ENCODE measurements at places on chromosomes 7 and 10.

- no peak for DNase-seq
Observed at GRCh38 chr10:30058570-30059132, 735 bp downstream of the JCAD start.

- no peak for DNase-seq
Observed at GRCh38 chr7:149493366-149493765, 4.2 kb downstream of the ZNF746 start.

GRCh38 chr10:79353726-79354125 lies 6.5 kb downstream of the PPIF start:
- DNase-seq: no peak

DNA sequence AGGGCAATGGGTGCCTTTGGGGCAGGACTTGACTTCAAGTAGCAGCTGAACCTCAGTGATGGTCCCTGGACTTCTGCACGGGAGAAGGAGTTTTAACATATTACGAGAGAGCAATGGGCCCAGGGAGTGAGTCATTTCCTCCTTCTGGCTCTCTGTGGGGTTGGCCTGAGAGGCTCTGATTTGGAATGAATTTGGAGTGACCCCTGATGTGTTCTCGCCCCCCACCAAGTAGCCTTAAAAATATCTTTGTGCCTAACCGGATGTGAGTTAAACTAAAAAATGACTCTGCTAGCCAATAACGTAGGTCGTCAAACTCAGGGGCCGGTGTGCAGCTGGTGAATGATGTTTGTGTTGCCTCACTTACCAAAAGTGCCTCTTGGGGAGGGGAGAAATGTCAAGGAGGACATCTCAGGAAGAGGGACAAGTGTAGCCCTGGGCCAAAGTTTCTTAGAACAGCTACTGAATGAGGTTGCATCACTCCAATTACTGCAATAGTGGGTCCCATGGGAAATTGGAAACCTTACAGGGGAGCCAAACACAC lies 656.6 kb downstream of the INHBA start:
- DNase-seq: no peak

DNA sequence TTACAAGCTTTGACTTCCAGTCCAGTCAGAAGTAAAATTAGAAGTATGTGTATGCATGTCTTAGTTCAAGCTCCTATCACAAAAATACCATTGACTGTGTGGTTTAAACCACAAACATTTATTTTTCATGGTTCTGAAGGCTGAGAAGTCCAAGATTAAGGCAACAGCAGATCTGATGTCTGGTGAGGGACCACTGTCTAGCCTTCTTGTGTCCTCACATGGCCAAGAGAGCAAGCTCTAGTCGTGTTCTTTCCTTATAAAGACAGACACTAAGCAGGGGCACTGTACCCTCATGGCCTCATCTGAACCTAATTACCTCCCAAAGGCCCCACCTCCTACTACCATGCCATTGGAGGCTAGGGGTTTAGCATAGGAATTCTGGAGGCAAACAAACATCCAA lies 41.3 kb upstream of the ARL4A start:
- no peak for DNase-seq

DNA sequence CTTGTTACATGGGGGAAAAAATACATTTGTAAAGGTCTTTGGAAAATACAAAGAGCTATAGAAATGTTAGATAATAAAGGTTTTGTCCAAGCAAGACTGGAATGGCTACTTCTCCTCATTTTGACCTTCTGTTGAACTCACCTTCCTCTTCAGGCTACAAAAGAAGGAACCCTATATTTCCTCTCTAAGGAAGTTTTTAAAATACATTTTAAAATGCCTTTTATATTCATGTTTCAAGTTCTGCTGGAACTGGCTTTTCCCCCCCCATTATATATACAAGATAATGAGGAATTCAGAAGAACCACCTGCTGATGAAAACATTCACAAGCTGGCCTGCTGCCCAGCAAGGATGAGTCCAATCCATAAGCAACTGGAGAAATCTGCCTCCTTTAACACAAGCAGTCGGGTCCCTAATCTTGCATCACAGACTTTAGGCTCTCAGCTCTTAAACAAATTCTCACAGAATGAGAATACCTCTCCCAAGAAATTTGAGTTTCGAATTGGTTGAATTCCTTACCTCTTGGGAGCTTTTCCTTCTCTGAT lies 44.6 kb downstream of the MTERF1 start:
- no peak for DNase-seq

DNA sequence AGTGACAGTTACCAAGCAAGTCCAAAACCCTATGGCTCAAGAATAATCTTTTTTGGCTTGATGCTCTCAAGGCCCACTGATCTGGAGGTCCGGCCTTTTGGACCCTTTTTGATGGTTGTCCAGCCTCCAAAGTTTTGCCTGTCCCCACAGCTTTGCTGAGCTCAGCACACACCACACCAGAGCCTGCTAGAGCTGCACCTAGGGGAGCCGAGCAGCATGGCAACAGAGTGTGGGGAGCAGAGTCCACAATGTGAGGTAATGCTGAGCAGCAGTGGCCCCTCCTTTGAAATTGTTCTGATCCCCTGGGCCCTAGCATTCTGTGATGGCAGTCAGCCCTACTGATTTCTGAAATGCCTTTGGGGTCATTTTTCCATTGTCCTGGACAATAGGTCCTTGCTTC lies 9.3 kb downstream of the GIMAP7 start:
- no peak for DNase-seq

DNA sequence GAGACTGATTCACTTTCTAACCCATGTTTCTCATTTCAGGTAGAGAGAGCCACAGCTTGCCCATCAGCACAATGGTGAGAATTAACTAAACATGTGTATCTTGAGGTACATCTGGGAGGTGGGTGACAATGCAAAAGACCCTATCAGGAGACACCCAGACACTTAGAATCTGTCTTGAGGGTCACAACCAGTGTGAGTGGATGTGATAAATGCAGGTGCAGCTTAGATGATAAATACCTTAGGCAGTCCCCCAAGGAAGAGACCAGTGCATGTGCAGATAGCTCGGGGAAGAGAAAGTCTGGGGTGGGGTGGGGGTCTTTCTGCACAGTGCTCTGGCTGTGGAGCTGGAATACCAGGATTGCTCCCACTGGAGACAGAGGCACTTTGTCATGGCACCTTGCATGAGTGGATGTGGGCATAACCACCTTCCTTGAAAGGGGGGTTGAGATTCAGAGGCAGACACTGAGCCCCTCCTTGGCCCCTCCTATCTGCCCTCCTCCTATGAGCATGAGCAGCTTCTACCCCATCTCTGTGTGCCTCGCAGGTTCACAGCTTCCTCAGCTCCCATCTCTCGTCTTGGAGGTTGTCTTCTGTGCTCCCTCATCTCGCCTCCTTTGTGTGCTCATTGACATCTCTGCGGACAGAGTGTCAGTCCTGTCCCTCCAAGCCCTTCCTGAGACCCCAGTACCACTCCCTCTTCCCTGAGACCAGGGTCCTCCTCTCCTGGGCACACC lies 349.8 kb downstream of the TCERG1L start:
- DNase-seq: no peak

GRCh38 chr7:156781972-156782371 lies 111.0 kb downstream of the LMBR1 start:
- DNase-seq: no peak

GRCh38 chr7:142868188-142868985 lies 13.5 kb downstream of the EPHB6 start:
- DNase-seq: no peak

GRCh38 chr10:98910546-98910945 lies 325.1 kb downstream of the HPSE2 start:
- DNase-seq: no peak

GRCh38 chr10:3622427-3622826 lies 162.6 kb downstream of the KLF6 start:
- no peak for DNase-seq

- no peak for DNase-seq
Observed at GRCh38 chr7:101608772-101609713, 20.1 kb downstream of the MYL10 start.

GRCh38 chr7:32501522-32501921 lies 6.2 kb downstream of the AVL9 start:
- no peak for DNase-seq

- no peak for DNase-seq
Observed at GRCh38 chr7:29102558-29103151, 43.7 kb downstream of the CPVL start.

- DNase-seq: no peak
Observed at GRCh38 chr7:11232462-11232861, 258.8 kb downstream of the PHF14 start.

- DNase-seq: no peak
Observed at GRCh38 chr7:85730012-85730411, 543.2 kb upstream of the SEMA3D start.

GRCh38 chr7:42106562-42106961 lies 130.4 kb downstream of the GLI3 start:
- DNase-seq: no peak

GRCh38 chr10:98321186-98321780 lies 53.3 kb upstream of the LOXL4 start:
- no peak for DNase-seq

GRCh38 chr7:45985902-45986301 lies 64.8 kb upstream of the IGFBP3 start:
- DNase-seq: no peak

DNA sequence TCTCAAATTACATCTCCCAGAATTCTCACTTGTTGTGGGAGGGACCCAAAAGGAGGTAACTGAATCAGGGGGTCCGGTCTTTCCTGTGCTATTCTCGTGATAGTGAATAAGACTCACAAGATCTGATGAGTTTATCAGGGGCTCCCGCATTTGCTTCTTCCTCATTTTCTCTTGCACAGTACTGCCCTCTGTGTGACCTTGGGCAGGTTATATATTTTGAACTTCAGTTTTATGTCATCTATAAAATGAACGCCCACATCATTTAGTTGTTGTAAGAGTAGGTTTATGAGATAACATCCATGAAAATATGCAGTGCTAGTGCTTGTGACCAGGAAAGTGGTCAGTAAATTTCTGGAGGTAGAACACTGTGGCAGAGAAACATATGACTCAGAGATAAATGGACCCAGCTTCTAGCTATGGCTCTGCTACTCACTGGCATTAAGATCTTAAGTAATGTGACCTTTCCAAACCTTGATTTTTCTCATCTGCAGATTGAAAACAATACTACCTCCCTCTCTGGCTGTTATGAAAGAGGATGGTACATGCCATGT lies 44.3 kb downstream of the SCRN1 start:
- no peak for DNase-seq

GRCh38 chr10:133159950-133160825 lies at the start of gene KNDC1:
TSS of gene KNDC1 (plus strand) at chr10:133160219. CDS start at chr10:133160468, 249 bp downstream.
- no peak for DNase-seq

DNA sequence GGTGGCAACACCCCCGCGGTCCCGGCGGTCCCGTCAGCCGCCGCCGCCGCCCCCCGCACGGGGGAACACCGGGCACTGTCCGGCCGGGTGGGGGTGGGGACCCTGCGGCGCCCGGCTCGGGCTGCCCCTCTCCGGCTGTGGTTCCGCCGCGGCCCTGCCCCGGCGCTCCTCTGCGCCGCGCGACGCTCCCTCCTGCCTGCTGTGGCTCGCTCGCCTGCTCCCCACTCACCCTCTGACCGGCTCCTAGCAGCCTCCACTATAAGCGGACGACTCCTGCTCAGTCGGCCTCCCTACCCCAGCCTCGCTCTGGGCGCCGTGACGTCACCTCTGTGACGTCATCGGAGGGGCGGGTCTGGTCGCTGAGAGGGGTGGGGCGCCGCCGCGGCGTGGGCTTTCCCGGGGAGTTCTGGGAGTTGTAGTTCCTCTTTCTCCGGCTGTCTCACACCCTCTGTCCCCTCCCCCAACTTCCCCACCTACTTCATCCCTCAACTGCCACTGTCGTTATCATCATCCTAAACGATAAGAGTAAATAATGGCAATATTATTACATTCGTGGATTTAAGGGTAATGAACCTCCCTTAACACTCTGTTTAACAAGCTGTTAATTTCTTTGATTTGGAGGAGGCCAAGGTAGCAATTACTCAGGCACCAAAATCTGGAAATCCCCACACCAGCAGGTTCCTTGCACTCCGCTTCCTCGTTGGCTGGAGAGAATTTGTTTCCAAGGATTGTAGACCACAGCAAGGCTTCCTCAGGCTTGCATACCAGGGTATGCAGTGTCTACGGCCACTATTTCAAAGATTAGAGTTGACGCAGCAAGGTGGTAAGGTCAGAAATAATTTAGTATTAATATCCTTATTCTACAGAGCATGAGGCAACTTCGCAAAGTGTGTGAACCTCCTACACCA lies at the start of gene UBE2H:
UBE2H (minus strand) TSS at position 308 of the 908 bp plus-strand sequence. CDS start 405 bp downstream, outside the sequence.
- peak; percentile 95 for DNase-seq

- DNase-seq: no peak
Observed at GRCh38 chr7:155752756-155753445, 59.4 kb downstream of the SHH start.

GRCh38 chr7:116328161-116328560 lies 117.8 kb downstream of the TES start:
- DNase-seq: no peak

DNA sequence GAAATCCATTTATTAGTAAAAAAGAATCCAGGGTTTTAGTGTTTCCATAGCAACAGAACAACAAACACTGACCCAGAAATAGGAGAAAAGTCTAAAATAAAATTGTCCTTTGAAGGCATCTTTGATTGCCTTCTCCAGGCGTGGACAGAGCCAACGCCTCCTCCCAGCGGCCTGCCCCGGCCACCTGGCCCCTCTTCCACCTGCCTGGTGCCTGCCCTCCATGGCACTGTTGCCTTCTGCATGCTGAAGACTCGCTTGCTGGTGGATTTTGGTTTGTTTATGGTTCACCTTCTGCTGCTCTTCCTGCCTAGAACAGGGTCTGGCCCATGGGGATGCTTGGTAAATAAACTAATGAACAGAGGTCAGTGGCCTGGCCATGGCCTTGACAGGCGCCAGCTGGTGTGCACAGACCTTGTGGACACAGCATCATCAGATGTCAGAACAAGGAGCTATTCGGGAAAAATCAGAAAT lies 107.4 kb downstream of the DYNC2I1 start:
- no peak for DNase-seq

GRCh38 chr10:20007426-20007825 lies 191.2 kb downstream of the PLXDC2 start:
- DNase-seq: no peak

- DNase-seq: no peak
Observed at GRCh38 chr7:44561962-44562621, 11.6 kb downstream of the DDX56 start.

DNA sequence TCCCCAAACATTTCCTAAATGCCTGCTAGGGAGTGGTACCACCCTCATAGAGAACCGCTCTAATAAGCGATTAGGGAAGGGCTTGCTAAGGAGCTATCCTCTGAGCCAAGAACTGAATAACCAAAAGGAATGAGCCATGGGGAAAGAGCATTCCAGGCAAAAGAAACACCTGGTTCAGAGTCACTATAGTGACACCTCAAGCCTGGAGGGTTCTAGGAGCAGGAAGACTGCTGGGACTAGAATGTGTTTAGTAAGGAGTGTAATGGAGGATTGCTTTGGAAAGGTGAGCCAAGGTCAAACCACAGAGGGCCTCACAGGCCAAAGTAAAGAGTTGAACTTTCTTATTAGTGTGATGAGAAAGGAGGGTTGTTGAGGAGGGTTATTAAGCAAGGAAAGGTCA lies 38.7 kb upstream of the NRBF2 start:
- DNase-seq: no peak

Data from stimulated activated CD4-positive, alpha-beta T cell treated with anti-CD3 and anti-CD28 coated beads, Interleukin-15, amount 100 ng/mL, for 1 hour (primary cell).